ENCODE measurements at places on chromosomes 2 and 18.

- no peak for DNase-seq
These were observed 30.7 kb downstream of the KCNE4 start for GRCh38 chr2:223082706-223083105.

- no peak for DNase-seq
These were observed 1611.5 kb upstream of the TMEFF2 start for GRCh38 chr2:193806088-193806774.

DNA sequence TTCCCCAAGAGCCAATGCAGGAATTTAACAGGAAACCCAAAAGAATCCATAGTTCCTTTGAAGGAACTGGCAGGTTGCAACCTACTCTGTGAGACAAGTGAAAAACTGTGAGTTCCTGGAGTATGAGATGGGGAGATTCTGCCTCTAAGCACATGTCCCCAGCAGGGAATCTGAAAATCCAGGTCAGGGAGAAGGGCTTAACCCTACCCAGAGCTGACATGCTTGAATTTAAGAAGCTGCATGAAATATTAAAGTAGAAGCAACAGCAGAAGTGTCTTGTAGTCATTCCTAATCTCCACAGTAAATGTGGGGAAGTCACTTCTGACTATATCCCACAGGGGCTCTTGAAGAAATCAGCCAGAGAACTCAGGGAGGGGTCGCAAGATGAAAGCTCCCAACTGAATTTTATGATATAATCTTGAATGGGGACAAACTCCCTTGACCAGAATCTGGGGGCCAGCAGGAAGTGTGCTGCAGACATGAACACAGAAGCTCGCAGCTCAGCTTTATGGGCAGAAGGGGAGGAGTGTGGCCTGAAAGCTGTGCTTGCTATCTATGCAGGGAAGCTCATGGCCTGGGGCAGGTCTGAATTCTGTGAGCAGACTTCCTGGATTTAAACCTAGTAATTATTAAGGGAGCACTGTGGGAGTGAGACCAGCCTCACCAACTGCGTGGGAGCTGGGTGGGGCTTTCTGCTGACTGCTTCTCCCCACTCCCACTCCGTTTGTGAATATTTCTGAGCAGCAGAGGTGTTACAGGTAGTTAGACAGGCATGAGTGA lies 184.1 kb upstream of the KYNU start:
- DNase-seq, result no peak

GRCh38 chr2:19574778-19575260 lies 216.4 kb upstream of the OSR1 start:
- no peak for DNase-seq

GRCh38 chr2:210000464-210001324 lies 1.7 kb upstream of the RPE start:
- DNase-seq, result no peak

DNA sequence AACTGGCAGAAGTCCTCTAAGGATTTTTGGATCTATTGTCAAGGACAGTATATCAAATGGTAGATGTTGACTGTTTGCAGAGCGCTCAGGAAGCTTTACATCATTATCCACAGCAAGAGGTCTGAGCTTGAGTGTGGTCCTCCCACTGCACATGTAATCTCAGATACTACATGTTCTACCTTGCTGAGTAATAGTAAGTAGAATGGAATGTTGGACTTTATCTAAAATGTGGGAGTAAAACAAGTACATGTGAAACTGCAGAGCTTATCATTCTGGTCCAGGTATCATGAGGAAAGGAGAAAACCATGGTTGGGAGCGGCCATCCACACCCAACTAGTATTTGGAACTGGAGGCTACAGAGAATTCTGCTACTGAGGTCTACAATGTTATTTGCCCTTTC lies 19.3 kb upstream of the CD28 start:
- DNase-seq, result no peak

GRCh38 chr2:203908066-203908796 lies 28.3 kb upstream of the ICOS start:
- DNase-seq, result no peak

GRCh38 chr2:200247494-200247893 lies 59.0 kb upstream of the SPATS2L start:
- no peak for DNase-seq

GRCh38 chr18:55013685-55014084 lies 54.4 kb upstream of the CCDC68 start:
- DNase-seq, result no peak

- no peak for DNase-seq
These were observed 10.1 kb upstream of the NARS1 start for GRCh38 chr18:57631697-57632096.

- no peak for DNase-seq
These were observed 99.9 kb upstream of the TPO start for GRCh38 chr2:1313240-1313924.

DNA sequence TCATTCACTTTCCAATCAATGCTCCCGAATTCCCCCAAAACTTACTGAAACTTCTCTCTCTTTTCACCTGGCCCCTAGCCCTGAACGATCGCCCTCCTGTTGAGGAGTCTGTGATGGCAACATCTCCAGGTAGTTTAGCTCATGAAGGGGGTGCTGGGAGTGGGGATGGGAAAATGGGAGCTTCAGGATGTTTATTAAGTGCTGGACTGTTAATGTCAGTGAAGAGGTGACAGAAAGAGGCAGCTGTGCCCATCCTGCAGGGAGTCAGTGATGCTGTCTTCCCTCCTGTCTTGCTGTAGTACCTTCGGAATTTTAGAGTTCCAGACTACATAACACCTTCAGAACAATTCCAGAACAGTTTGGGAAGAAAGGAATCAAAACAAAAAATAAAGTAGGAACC lies 308.8 kb downstream of the ALK start:
- no peak for DNase-seq

Data from GM12892 (cell line).